ENCODE measurements at places on chromosomes 5 and 9. TPM values are rescaled to one million over a fixed set of nuclear protein-coding genes. Genes with fewer than 3 reads are reported as not detected.
A peak's percentile ranks its signal among the peaks of the same experiment; 100 is the strongest.

- DNase-seq = no peak
Observed at GRCh38 chr5:78837836-78838235, 147.3 kb downstream of the ARSB start.

Gene GPX8
- total RNA-seq = not detected

GRCh38 chr5:83321483-83322055 lies 150.0 kb upstream of the VCAN start:
- no peak for DNase-seq

Gene FBP2
- not detected for total RNA-seq

Gene ZDHHC11
- total RNA-seq = 1.7 TPM

Gene NUTM2G
- not detected for total RNA-seq

GRCh38 chr9:124291801-124292396 lies 34.1 kb downstream of the NEK6 start:
- peak; percentile 79 for DNase-seq

DNA sequence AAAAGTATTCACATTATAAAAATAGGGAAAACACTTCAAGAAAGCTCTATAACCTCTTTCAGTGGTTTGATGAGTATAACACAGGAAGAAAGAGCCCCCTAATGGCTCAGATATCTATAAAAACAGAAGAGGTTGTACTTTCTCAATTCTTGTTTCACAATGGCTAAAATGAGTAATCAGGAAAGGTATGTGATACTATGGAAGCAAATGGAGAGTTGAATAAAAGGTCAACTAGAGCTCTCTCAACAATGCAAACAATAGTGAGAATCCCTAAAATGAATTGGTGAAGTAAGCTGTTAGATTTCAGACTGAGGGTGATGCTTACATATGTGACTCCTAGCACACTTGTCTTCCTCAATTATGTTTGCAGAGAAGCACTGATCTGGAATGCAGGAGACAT lies 584.6 kb upstream of the CDH18 start:
- DNase-seq = no peak

GRCh38 chr9:86126998-86127972 lies 27.9 kb upstream of the GOLM1 start:
- DNase-seq = no peak

Gene IFNB1
- not detected for total RNA-seq

Gene ST6GALNAC6
- total RNA-seq = 136 TPM

Gene CAMK2A
- not detected for total RNA-seq

GRCh38 chr9:70093944-70094343 lies 50.3 kb downstream of the MAMDC2 start:
- DNase-seq = no peak
